Endodermal cell (in vitro differentiated cells): ENCODE measurements at places on chromosomes 5 and 9.

GRCh38 chr5:14156290-14156649 lies 13.1 kb downstream of the TRIO start:
- DNase-seq: no peak

- no peak for DNase-seq
These were observed 1.3 kb upstream of the SNX2 start for GRCh38 chr5:122773619-122774018.

DNA sequence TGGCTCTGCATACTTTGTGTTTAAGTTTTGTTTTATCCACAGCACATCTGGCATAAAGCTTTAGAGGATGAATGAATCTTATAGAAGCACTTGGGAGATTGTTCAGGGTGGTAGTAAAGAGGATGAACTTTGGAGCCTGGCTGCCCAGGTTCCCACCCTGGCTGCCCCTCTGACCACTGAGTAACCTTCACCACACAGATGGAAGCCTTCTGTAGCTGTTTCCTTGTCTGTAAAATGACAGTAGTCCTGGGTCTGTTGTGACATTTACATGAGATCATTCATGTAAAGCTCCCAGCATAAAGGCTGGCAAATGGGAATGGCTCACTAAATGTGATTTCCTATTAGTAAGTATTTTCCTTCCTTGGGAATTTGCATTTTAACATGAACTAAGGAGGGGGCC lies 85.7 kb upstream of the FAM169A start:
- no peak for DNase-seq

DNA sequence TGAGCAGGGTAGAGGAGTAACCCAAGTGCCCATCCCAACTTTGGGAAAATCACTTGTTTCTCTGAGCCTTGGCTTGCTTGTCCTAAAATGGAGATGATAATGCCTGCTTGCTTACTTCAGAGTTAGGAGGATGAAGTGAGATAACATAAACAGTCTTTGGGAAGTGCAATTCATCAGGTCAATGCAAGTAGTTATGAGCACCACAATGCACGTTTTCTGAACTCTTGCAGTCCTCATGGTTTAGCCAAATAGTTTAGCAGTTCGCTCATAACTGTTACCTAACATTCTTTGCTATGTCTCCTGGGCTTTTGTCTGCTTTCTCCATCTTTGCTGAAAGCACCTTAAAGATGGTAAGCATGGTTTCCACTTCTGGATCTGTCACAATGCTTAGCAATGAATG lies 270.0 kb downstream of the ADAMTSL1 start:
- DNase-seq: no peak

DNA sequence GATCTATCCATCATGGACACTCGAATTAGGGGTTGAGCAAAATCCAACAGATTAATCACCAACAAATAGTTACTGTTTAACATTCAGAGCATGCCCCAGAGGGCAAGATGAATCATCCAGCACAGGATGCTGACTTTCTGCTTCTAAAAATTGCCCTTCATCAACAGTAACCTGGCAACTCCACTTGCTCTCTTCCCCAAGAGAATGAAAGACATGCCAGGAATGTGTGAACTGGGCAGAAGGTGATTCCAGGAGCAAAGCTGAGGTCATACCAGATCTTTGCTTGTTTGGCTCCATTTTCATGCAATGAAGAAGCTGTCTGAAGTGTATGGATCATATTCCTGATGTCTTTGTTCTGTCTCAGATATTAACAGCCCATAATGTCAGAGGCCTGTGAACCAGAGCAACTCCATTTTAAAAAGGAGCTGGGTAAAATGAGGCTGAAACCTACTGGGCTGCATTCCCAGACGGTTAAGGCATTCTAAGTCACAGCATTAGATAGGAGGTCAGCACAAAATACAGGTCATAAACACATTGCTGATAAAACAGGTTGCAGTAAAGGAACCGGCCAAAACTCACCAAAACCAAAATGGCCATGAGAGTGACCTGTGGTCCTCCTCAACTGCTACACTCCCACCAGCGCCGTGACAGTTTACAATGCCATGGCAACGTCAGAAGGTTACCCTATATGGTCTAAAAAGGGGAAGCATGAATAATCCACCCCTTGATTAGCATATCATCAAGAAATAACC lies 2.5 kb upstream of the ZNF367 start:
- peak; percentile 80 for DNase-seq

DNA sequence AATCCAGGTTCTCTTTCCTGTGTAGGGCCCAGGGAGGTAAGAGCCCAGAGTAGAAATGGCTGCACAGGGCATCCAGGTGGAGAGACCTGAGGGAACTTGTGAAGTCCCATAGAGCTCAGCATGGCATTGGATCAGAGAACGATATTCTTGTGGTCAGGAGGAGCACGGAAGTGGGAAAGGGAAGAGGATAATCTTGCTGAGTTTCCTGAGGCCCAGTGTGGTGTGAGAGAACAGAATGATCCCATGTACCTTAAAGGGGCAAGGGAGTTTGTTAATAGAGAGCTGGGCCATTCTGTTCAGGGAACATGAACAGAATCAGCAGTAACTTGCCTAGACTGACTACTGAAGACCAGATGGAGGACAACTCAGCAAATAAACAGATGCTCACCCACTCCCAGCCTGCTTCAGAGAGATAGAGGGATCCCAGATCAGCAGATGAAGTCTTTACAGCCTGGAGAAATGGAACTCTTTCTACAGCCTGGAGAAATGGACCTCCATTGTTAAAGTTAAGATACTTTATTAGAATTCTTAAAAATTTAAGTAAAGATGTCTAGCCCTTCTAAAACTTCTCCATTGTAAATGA lies 119.7 kb upstream of the ELL2 start:
- DNase-seq: no peak

DNA sequence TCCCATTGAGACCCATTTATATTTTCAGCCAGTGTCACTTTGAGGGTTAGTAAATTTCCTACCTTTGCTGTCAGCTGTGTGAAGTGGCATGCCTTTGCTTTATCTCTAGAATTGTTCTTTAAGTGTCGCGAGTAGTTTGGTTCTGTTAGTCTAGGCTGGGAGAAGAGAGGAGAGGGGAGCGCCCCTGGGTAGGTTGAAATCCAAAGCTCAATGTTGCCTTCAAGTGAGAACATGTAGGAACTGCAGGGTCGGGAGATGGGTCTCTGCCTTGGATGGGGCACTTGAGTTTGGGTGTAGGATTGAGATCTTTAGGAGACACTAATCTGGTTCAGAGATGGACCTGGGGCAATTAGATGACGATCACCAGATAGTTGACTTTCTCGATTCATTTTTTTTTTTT lies 46.3 kb downstream of the STC2 start:
- peak; percentile 86 for DNase-seq

DNA sequence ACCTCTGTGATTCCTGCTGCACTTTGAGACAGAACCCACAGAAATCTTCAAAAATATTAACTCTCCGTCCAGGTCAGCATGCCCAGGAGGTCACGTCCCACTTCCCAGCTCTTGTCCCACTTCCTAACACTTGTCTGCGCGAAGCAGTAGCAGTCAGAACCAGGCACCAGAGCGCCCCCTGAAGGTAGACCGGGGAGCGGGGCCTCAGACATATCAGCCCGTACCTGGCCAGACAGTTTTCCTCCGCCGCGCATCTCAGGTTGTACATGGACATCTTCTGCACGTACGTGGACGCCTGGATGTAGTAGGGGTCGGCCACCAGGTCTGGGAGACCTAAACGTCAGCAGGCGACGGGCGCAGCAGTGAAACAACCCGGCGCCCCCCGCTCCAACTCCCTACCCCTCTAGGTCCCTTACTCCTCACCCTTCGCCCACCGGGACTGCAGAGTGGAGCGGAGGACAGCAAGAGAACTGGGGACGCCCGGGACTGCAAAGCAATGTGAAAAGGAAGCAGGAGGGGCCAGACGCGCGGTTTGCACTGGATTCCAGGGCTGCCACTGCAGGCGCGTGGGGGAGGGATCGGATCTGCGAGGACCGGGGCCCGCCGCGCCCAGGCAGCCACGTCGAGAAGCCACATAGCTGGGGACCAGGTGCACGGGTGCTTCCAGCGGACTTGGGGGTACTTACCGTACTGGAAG lies 1.2 kb downstream of the LOX start:
- peak; percentile 97 for DNase-seq

DNA sequence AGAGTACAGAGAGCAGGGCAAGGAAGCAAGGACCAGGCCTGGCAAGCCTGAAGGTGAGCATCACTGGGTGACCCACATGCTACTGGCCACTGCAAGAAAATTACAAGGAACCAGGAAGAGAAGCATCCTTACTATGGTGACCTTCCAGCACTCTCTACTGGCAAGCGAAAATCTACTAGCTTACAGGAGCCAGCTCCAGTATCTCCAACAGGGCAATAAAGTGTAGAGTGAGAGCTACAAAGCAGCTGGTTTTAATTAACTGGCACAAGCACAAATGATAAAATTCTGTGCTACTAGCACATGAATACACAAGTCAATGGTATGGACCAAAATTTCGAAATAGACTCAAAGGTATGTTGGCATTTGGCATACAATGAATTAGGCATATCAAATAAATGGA lies 113.3 kb upstream of the CAST start:
- no peak for DNase-seq

- DNase-seq: no peak
These were observed 73.6 kb upstream of the ALDH1B1 start for GRCh38 chr9:38318759-38319495.
